ENCODE measurements at places on chromosomes 5 and 9.

DNA sequence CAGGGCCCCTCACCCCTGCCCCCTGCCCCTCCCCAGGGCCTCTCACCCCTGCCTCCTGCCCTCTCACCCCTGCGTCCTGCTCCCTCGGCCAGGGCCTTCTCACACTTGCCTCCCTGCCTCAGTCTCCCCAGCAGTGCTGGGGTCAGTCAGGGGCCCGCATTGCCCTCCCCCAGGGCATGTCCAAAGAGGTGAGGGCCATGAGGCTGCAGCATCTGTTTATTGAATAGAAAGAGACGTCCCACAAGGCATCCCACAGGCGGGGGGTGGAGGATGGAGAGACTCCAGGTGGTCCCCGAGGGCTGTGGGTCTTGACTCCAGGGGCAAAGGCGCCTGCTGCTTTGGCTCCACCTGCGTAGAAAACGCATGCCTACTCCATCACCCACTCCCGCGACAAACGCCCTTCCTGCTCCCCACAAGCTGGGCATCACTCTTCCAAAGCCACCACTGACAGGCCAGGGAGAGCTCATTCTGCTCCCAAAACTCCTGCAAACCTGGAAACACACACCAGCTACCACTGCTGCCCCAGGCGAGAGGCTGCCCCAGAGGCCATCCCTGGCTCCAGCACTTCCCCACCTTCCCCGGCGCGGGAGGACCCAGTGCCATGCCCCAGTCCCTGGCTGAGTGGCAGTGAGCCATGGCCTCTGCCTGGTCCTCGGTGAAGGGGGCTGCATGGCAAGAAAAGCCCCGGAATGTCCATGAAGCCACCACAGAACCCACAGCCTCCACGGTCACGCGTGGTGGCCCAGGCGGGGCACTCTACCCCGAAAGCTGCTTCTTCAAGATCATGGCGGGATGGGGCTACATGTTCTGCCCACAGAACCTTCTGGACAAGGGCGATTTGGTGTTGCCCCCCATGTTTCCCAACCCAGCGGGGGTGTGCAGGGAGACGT, 1.6 kb upstream of the LCN8 start:
- no peak for DNase-seq

DNA sequence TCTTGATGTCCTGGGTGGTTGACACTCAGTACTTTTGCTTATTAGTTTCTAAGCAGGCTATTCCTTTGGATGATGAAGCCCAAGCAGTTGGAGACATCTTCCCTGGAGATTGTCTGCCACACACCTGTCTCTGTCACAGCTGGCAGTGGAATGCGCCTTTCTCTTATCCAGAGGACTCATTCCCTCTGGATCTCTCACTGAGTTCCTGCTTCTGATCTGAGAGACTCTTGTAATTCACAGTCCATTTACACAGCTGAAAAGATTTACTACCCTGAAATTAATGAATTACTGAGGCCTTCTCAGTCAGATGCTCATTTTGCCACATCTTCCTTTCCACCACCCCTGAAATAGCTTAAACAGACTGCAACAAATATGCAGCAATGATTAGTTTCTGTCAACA, 15.9 kb downstream of the TAL2 start:
- DNase-seq: no peak

DNA sequence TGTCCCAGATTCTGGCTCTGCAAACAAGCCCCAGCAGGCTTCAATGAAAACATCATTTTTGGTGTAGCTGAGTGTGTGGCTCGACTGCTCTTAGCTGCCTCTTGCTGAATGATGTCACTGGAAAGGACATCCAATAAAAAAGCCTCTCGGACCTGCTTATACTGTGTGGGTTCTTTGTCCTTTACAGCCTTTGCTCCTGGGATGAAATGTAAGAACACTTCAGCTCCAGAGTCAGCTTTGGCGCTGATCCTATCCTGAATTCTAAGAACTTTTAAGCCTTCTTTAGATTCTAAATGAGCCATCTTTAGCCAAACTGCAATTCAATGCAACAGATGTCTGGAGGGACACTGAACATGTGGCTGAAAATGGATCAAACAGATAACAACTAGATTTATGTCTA, 404.6 kb upstream of the C9orf72 start:
- DNase-seq: no peak

GRCh38 chr5:176862330-176862995, 36.7 kb downstream of the HK3 start:
- DNase-seq: no peak

GRCh38 chr5:118593003-118593328, 395.4 kb downstream of the DTWD2 start:
- no peak for DNase-seq

- DNase-seq: no peak
Measured at GRCh38 chr9:38138276-38138675, 69.2 kb upstream of the SHB start.

- DNase-seq: no peak
Measured at GRCh38 chr9:27530915-27531755, 1.5 kb upstream of the MOB3B start.

DNA sequence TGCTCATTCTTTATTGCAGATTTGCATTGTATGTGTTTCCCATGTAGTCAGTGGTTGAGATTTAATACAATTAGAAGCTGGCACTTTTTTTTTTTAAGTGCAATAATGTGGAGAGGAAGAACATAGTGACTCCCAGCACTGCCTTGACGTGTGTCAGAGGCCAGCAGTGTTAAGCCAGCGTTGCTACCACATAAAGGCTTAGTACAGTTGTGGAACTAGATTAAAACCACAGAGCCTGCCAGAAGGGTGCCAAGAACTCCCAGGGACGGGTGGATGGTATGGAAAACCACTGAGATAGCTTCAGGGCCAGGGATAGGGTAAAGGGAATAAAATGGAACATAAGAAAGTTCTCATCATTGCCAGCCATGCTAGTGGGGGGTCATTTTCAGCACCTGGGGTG, 142.9 kb downstream of the TRIO start:
- no peak for DNase-seq
